Activated T-helper 1 cell treated with anti-CD3 and anti-CD28 coated beads, Interleukin-12 subunit alpha, Interleukin-12 subunit beta, Interleukin-2, Interleukin-4 antibody, amounts not matched to agents 30 ng/mL and 10 ng/mL and 1 ng/mL, durations not matched to agents 14 hours and 24 hours and 36 hours (primary cell): ENCODE measurements at places on chromosomes 4 and X.

DNA sequence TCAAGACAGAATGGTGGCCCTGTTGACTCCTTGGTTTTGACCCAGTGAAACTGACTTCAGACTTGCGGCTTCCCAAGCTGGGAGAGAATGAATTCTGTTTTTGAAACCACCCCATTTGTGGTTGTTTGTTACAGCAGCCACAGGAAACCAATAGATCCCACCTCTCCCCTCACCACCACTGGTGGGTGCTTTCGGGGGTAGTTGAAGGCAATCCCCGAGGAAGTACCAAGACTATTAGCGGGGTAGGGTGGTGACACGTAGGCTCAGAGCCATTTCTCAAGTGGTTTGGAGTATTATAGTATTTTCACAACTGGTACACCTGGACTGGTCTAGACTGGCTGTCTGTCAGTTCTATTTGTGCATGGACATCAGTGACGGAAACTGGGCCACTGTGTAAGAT is 189.1 kb upstream of the RBPJ start:
- H3K27me3 ChIP-seq, result no peaks in the 10 kb centered on the region
- DNase-seq, result peak; percentile 8
- H3K4me1 ChIP-seq, result peaks cover 76% of the 10 kb centered on the region
- H3K4me3 ChIP-seq, result no peak overlapping the region
- H3K27ac ChIP-seq, result peak overlapping the region; percentile 88

- H3K4me1 ChIP-seq, result peaks cover 3% of the 10 kb centered on the region
- H3K27ac ChIP-seq, result no peak overlapping the region
- no peak overlapping the region for H3K4me3 ChIP-seq
- peaks cover 1% of the 10 kb centered on the region for H3K36me3 ChIP-seq
Observed at GRCh38 chrX:3589474-3589873, 124.0 kb downstream of the PRKX start.

DNA sequence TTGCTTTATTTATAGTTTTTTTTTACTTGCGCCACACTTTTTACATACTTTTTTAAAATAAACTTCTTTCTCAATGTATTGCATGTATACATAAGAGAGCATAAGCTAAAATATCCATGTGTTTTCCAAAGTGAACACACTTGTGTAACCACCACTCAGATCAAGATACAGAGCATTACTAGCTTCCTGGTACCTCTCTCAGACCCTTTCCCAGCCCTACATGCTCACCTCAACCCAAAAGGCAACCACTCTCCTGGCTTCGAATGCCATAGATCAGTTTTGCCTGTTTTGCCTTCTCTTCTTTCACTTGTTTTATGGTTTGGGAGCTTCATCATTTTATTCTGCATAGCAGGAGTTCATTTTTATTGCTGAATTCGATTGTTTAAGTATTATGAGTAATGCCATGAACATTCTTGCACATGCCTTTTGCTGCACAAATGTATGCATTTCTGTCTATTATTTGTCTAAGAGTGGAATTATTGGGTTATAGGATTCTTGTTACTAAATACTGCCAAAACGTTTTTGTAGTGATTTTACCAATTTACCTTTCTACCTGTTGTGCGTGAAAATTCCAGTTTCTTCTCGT is 45.9 kb upstream of the NUDT6 start:
- H3K27me3 ChIP-seq, result no peaks in the 10 kb centered on the region
- no peak for DNase-seq
- no peak overlapping the region for H3K4me3 ChIP-seq
- H3K4me1 ChIP-seq, result peaks cover 7% of the 10 kb centered on the region
- no peak overlapping the region for H3K27ac ChIP-seq
- peaks cover 7% of the 10 kb centered on the region for H3K36me3 ChIP-seq

DNA sequence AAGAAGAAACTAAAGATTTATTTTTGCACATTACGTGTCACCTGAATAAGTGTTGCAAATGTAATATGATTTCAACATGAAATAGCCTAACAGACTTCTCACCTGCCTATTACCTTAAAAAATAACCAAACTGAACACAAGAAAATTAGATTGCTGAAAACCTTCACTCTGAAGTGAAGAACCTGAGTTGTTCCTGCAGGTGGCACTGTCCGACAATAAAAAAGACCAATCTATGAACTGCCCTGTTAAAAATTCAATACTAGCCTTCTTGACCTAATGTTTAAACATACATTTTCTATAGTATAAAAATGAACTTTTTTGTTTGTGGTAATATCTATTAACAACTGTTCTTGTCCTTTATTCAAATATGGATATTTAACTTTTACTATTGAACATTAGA is 69.2 kb upstream of the PNPLA4 start:
- no peak overlapping the region for H3K27ac ChIP-seq
- H3K4me1 ChIP-seq, result no peaks in the 10 kb centered on the region
- H3K27me3 ChIP-seq, result no peaks in the 10 kb centered on the region
- no peak for DNase-seq

DNA sequence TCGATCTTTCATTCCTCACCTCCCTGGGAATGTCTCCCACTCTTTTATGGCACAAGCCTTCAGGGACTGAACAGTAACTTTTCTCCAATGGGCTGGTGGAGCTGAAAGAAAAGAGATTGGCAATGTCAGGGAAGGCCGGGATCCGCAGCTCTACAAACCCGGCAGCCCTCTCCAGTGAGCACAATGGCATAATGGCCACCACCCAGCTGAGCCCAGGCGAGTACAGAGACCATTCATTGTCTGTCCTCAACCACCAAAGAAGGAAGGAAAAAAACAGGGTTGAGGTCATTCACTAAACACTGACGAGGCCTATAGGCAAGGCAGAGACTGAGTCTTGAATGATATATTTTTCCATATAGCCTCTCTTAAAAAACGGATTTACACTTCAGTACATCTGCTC is 3.6 kb downstream of the GEMIN8 start:
- H3K36me3 ChIP-seq, result peaks cover 5% of the 10 kb centered on the region
- no peak for DNase-seq
- no peak overlapping the region for H3K27ac ChIP-seq
- H3K4me1 ChIP-seq, result peaks cover 28% of the 10 kb centered on the region

DNA sequence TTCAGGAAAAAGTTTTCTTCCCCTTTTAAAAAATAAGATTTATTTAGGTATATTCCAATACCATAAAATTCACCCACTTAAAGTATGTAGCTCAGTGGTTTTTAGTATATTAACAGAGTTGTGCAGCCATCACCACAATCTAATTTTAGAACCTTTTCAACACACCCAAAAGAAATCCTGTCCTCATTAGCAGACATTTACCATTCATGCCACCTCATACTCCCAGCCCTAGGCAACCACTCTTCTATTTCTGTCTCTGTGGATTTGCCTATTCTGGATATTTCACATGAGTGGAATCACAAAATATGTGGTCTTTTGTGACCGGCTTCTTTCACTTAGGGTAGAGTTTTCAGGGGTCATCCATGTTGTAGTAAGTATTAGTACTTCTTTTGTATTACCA is 7.4 kb downstream of the ZNF81 start:
- no peaks in the 10 kb centered on the region for H3K4me1 ChIP-seq
- peaks cover 18% of the 10 kb centered on the region for H3K36me3 ChIP-seq
- DNase-seq, result no peak
- no peak overlapping the region for H3K4me3 ChIP-seq
- no peaks in the 10 kb centered on the region for H3K27me3 ChIP-seq

DNA sequence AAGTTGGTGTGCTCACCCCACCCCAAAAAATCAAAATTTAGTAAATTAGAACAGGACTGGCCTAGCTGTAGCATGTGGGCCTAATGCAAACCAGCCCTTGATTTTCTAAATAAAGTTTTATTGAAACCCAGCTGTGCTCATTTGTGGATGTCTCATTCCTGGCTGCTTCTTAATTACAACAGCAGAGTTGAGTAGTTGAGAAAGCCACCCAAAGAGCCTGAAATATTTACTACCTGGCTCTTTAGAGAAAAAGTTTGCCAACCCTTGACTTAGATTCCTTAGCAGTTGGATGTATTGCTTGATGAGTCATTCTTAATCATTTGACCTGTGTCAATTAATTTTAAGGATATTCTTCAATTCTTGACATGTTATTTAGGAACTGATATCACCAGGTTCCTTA is 168.3 kb upstream of the PUDP start:
- no peaks in the 10 kb centered on the region for H3K4me1 ChIP-seq
- H3K36me3 ChIP-seq, result no peaks in the 10 kb centered on the region
- DNase-seq, result no peak
- H3K27me3 ChIP-seq, result no peaks in the 10 kb centered on the region
- no peak overlapping the region for H3K4me3 ChIP-seq
- no peak overlapping the region for H3K27ac ChIP-seq

DNA sequence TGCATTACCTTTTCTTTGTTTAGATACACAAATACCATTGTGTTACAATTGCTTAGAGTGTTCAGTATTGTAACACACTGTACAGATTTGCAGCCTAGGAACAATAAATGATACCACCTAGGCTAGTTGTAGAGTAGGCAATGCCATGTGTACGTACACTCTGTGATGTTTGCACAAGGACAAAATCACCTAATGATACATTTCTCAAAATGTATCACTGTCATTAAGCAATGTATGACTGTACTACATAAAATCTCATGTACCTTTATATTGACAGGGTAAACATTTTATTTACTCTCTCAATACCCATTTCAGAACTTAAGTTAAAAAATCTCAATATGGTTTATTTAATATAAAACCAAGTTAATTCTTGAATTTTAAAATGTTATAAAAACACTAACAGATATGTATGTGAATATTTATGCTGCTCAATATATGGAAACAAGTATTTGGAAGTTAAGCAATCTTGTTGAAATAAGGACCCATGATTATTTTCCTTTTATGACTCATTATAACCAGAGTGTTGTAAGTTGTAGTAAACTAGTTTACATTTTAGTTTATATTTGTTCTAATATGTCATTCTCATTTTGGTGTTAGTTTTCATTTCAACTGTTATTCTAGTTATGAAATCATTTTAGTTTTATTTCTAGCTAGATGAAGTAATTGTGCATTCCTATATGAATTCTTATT is 409.2 kb downstream of the TLL1 start:
- H3K4me1 ChIP-seq, result no peaks in the 10 kb centered on the region
- no peaks in the 10 kb centered on the region for H3K36me3 ChIP-seq
- H3K27me3 ChIP-seq, result no peaks in the 10 kb centered on the region
- DNase-seq, result no peak

DNA sequence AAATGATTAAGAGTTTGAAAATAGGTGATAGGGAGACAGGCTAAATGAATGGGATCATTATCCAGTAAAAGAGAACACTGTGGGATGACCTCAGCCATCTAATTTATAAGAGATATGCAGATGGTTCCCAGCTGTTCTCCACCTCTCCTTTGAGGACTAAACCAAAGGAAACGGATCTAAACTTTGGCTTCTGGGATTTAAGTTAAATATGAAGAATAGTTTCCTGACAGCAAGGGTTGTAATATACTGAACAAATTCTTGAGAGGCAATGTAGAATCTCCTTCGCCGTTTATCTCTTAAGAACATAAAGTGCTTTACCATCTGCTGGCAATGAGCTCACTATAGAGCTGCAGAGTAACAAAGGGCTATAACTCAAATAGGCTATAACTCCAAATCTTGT is 35.4 kb upstream of the HPGDS start:
- H3K36me3 ChIP-seq, result no peaks in the 10 kb centered on the region
- no peaks in the 10 kb centered on the region for H3K4me1 ChIP-seq
- H3K27me3 ChIP-seq, result peaks cover 4% of the 10 kb centered on the region
- no peak overlapping the region for H3K27ac ChIP-seq

- no peaks in the 10 kb centered on the region for H3K27me3 ChIP-seq
- peaks cover 19% of the 10 kb centered on the region for H3K36me3 ChIP-seq
- H3K27ac ChIP-seq, result no peak overlapping the region
- H3K4me1 ChIP-seq, result no peaks in the 10 kb centered on the region
Observed at GRCh38 chrX:153701706-153702105, 14.0 kb downstream of the SLC6A8 start.

DNA sequence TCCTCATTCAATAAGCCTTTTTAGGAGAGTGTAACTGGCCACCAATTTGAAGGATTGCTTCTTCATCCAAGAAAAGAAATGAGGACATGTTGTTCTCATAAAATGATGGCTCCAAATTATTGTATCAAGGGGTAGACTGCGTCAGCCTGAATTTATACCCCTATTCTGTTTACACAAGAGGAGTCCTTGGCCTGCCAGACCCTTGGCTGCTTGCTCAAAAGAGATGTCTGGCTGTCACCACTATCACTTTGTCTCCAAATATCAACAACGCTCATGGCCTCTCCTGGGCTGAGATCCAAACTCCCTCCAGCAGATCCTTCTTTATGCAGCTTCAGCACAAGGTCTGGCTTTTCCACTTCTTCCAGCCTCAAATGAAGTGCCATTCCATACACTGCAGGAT is 127.9 kb downstream of the OR13H1 start:
- H3K36me3 ChIP-seq, result no peaks in the 10 kb centered on the region
- H3K4me1 ChIP-seq, result no peaks in the 10 kb centered on the region
- DNase-seq, result no peak
- no peak overlapping the region for H3K4me3 ChIP-seq

- no peaks in the 10 kb centered on the region for H3K36me3 ChIP-seq
- H3K27me3 ChIP-seq, result no peaks in the 10 kb centered on the region
- H3K27ac ChIP-seq, result no peak overlapping the region
- DNase-seq, result no peak
Observed at GRCh38 chrX:44227991-44228390, 115.5 kb downstream of the EFHC2 start.

- peaks cover under 1% of the 10 kb centered on the region for H3K4me1 ChIP-seq
- no peak for DNase-seq
- no peaks in the 10 kb centered on the region for H3K36me3 ChIP-seq
- no peak overlapping the region for H3K4me3 ChIP-seq
Observed at GRCh38 chr4:173258866-173259265, 75.3 kb downstream of the HMGB2 start.

GRCh38 chrX:63661676-63662075 is 123.3 kb downstream of the ARHGEF9 start:
- no peak for DNase-seq
- H3K4me1 ChIP-seq, result no peaks in the 10 kb centered on the region
- peaks cover 8% of the 10 kb centered on the region for H3K36me3 ChIP-seq
- H3K27ac ChIP-seq, result no peak overlapping the region
- no peaks in the 10 kb centered on the region for H3K27me3 ChIP-seq
- no peak overlapping the region for H3K4me3 ChIP-seq

DNA sequence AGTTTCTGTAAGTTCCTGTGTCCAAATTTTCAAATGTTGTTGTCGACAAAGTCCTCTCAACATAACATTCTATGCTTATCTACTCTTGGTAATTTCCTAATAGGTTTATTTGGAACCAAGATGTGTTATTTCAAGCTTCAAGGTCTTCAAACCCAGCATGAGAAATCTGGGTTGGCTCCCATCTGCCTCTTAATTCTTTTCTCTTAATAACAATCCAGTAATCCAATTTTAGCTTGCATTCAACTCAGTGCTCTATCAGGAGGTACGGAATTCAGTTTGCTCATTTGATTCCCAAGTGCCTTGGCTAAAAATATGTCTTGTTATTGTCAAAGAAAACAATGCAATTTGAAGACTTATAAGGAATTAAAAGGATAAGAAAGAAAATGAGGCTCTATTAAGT is 235.5 kb upstream of the MID1 start:
- no peaks in the 10 kb centered on the region for H3K36me3 ChIP-seq
- no peak overlapping the region for H3K4me3 ChIP-seq
- H3K27ac ChIP-seq, result no peak overlapping the region
- no peak for DNase-seq
- no peaks in the 10 kb centered on the region for H3K4me1 ChIP-seq
- H3K27me3 ChIP-seq, result no peaks in the 10 kb centered on the region

GRCh38 chr4:159551281-159551680 is 448.4 kb downstream of the RAPGEF2 start:
- H3K4me1 ChIP-seq, result no peaks in the 10 kb centered on the region
- H3K27me3 ChIP-seq, result no peaks in the 10 kb centered on the region
- H3K36me3 ChIP-seq, result no peaks in the 10 kb centered on the region
